ENCODE measurements at places on chromosomes 11 and 22.

DNA sequence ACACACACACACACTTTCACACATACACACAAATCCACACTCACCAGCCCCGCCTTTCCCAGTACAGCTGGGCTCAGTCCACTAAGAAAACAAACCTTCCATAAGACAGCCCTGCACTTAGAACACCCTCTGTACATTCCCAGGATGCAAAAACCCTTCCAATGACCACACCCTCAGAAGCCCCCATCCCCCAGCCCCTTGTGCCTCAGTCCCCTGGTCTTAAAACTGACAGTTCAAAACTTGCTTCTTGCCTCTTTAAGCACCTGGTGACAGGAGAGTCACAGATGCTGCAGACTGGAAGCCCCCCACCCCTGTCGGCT is 23.0 kb downstream of the APLNR start:
- DNase-seq, result no peak

- DNase-seq, result no peak
Observed at GRCh38 chr11:17559341-17560087, 12.5 kb downstream of the OTOG start.

GRCh38 chr22:47608421-47608820 is 846.0 kb downstream of the TBC1D22A start:
- no peak for DNase-seq

GRCh38 chr11:129141748-129142523 is 50.2 kb downstream of the ARHGAP32 start:
- no peak for DNase-seq
